ENCODE measurements at places on chromosomes 4 and X.

DNA sequence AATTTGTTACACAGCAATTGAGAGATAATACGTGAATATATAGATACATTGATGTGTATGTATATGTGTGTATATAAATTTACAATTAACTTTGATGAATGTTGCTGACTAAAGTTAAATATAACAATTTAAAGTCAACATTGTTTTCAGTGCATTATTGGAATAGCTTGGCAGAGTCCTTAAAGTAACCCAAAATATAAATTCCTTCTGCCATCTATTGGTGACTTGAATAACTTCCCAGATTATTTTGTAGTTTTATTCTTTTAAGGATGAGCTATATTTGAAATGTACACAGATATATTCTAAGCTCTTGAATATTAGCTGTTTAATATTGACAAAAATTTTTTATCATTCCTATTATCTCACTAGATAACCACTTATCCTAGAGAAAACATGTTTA is 298.2 kb upstream of the FSTL5 start:
- no peak for DNase-seq

GRCh38 chrX:114252186-114252585 is 331.7 kb upstream of the HTR2C start:
- DNase-seq = no peak

DNA sequence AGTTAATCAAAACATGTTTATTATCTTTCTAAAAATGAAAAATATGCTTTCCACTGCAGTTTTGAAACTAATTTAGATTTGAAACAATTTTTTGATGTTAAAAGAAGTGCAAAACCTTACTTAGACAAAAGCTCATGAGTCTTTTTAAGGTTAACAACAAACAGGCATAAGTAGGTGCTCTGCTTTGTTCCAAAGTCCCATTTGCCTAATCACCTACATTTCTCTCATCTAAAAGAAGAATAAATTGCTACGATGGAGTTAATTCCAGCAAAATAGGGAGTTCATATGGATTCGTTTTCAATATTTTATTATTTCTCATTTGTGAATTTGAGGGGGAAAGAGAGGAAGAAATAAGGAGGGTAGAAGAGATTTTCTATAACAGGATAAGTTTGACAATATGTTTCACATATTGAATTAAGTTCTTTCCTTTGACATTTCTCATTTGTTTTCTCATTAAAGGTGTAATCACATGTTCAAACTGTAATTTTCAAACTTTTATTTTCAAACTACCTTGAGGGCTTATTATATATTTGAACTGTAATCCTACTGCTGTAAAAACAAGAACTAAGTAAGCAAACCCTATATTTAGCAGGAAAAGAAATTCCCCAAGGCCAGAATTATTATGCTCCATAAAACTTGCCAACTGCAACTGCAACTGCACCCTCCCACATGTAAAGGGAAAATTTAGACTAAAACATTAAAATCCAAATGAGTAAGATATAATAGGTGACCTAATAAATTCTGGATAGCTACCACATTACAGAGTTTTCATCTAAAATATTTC is 9.6 kb upstream of the SLC39A8 start:
- no peak for DNase-seq

DNA sequence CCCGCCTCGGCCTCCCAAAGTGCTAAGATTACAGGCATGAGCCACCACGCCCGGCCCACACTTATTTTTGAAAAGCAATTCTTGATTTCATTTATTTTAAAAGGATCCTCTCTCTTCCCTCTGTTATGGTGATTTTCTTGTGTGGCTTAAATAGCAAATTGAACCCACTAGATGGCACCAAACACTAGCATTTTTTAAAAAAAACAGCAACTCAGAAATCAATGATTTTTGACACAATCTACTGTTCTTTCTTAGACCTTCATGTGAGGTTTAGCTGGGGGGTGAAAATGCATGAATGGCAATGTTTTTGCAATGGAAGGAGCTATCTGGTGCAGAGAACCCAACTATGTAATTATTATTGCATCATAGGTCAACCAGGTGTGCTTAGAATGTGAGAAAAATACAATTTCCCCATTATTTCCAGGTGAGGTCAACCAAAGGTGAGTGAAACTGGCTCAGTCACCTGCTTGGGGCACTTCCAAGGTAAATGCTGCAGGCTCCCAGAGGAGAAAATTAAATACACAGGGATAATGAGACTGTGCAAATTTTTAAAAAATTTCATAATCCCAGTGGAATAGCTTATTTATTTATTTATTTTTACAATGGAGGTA is 226.7 kb upstream of the PRKX start:
- DNase-seq = no peak

GRCh38 chr4:13355111-13355880 is 128.8 kb downstream of the RAB28 start:
- DNase-seq = no peak

- no peak for DNase-seq
These were observed 330.2 kb downstream of the PTTG2 start for GRCh38 chr4:38290366-38290765.

GRCh38 chr4:188299161-188299560 is 159.9 kb downstream of the TRIML1 start:
- DNase-seq = no peak

- no peak for DNase-seq
These were observed 3.4 kb downstream of the MAML3 start for GRCh38 chr4:140150636-140150885.

GRCh38 chr4:112677519-112678091 is 40.7 kb downstream of the LARP7 start:
- no peak for DNase-seq

DNA sequence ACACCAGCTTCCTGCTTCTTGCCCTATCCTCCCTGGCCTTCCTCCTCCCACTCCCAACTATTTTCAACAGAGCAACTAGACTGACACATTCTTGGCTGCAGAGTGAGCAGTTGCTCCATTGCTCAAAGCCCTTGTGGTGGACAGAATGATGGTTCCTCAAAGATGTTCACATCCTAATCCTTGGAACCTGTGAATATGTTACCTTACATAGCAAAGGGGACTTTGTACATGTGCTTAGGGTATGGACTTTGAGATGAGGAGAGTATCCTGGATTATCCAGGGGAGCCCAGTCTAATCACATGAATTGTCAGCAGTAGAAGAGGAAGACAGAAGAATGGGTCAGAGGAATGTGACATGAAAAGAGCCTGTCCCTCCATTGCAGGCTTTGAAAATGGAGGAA is 24.9 kb upstream of the HOPX start:
- DNase-seq = no peak

DNA sequence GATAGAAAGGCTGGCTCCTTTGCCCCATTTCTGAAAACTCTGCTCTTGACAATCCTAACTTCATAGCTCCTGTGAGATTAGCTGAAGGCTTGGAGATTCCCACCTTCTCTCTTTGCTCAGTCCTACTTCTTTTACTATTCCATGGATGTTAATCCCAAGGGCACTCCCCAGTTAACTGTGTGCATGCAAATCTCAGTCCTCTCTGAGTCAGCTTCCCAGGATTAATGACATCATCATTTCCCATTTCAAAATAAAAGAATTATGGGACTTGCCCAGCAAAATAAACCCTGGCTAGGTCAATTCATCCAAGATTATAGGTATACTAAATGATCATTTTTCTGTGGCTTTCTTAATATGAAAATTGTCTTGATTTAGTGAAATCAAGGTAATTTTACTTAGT is 328.6 kb upstream of the NR3C2 start:
- no peak for DNase-seq

DNA sequence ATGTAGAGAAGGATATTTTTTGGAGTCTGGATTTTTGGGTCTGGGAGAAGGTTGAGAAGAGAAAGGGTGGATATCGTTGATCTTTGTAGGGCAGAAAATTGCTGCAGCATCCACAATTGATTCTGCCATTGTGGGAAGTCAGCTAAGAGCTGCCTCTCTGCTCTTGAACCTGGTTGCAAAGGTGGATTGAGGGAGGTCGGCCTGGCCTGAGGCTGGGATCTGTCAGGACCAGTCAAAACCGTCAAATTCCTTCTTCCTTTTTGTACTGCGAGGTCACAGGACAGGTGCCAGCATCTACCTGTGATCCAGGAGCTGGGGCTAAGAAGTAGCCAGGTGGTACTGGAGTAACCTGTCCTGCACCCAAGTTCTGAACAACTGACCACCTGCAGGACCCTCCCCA is 93.7 kb downstream of the SHOX start:
- DNase-seq = no peak

DNA sequence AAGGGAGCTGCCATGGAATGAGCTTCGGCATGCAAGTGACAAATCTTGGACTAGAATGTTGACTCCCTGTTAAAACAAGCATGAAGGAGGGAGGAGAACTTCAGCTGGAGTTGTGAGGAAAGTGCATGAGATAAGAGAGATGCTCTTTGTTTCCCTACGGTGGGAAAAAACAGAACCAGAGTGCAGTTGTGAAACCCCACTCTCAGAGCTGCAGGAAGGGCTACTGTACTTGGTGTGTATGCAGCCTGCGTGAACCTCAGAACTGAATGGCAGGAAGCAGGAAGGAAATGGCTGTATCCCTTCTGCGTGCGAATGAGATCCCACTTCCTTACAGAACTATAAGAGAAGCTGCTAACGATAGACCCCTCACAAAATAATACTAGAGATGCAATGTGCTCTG is 57.2 kb downstream of the EGF start:
- no peak for DNase-seq

GRCh38 chrX:33109858-33110257 is 101.5 kb downstream of the DMD start:
- no peak for DNase-seq

DNA sequence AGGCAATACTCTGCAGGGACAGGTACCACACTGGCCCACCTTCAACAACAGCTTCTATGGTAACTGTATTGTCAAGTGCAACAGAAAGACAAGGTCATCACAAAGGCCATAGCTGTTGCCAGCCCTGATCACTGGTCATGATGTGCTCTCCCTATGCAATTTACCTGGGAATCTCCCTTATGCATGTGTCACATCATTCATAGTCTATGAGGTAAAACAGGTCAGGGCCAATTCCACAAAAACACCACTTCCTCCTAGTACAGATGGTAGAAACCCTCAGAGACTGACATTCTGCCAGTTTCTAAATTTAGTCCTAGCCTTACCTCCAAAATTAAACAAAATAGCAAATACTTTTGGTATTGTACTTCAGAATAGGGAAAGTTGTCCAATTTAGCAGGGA is 132.8 kb downstream of the MGST2 start:
- no peak for DNase-seq

- no peak for DNase-seq
These were observed 15.0 kb downstream of the ACSL1 start for GRCh38 chr4:184810720-184811119.

DNA sequence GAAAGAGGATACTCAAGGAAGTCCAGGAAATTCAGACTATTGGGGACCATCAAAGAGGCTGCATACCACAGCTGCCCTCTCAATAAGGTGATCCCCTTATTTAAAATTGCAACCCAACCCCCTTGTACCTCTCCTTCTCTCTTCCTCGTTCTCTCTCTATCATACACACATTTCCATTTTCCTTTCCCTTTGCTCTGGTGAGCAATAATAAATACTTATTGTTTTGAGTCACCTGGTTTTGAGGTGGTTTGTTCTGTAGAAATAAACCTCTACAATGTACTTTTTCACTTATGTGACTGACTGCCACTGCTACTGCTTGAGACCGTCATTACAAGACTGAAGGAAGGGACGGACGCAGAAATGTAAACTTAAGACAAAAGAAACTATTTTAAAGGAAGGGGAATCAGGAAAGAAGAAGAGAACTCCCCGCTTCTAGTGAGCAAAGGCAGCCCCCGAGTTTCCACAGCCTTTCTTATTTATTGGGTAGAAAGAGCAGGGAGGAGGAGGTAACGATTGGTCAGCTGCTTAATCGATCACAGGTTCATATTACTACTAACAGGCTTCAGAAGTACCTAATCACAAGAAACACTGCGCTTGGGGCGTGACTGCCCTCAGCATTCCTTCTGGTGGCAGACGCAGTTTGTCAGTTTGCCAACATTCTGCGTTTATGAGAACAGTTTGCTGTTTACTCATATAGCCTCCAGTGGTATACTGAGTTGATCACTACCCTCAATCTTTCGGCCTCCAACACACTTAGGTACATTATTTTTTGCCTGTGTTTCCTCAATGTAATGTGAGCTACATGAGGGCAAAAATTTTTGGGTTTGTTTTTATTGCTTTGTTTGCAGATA is 16.9 kb upstream of the TMEM165 start:
- no peak for DNase-seq

DNA sequence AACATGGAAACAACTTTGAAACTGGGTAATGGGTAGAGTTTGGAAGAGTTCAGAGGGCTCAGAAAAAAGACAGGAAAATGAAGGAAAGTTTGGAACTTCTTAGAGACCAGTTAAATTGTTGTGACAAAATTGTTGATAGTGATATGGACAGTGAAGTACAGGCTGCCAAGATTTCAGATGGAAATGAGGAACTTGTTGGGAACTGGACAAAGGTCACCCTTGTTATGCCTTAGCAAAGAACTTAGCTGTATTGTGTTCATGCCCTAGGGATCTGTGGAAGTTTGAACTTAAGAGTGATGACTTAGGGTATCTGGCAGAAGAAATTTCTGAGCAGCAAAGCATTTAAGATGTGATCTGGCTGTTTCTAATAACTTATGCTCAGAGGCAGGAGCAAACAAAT is 5.1 kb upstream of the ARL13A start:
- DNase-seq = no peak

DNA sequence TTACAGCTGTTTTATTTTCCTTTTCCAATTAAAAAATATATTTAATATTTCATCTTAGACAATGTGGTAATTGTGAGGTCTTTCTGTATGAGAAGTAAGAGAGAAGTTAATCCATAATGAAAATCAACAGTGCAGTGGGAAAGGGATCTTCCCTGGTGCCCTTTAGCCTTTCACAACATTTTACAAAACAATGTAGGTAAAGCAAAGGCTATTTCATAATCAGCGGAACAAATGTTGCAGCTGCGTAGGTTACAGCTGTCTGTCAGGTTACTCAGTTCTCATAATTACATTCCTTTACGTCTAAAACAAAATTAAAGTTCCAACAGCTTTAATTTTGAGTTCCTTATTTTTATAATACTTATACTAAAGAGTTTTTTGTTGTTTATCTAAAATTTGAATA is 22.8 kb upstream of the VCX3A start:
- DNase-seq = no peak

DNA sequence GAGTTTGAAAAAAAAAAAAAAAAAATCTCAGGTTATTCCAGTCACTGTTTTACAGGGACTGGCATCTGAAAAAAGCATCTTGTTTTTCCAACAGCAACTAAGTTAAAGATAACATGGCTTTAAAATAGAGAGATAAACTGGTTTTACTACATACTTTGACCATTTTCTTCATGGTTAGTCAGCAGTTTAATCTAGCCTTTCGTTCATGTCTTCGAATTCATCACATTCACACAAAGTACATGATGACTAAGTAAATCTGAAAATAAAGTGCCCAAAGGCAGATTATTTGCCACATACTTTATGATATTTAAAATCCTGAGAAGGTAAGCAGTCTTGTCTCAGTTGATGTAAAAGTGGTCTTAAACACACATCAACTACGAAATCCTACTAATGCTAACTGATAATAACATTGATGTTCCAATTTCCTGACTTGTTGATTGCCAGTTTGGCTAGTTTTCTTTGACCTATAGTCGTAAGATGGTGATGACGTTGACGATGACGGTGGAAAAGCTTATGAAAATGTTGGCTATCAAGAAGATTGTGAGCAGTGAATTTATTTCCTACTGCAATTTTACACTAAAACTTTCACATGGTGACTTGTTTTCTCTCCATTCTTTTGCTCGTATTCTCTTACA is 540.5 kb upstream of the BOD1L1 start:
- no peak for DNase-seq

- DNase-seq = no peak
These were observed 53.5 kb upstream of the HPRT1 start for GRCh38 chrX:134406356-134407064.

Data from stimulated activated CD8-positive, alpha-beta memory T cell treated with anti-CD3 and anti-CD28 coated beads, Interleukin-4, amount 100 ng/mL, for 4 hours (primary cell).